Stimulated activated CD4-positive, alpha-beta T cell treated with anti-CD3 and anti-CD28 coated beads, Interleukin-1b, Interleukin-23, amount 100 ng/mL, for 48 hours (primary cell): ENCODE measurements at places on chromosomes 12 and 14.

- DNase-seq: peak; percentile 95
Observed at GRCh38 chr12:47812797-47813510, 6.7 kb downstream of the HDAC7 start.

GRCh38 chr14:76657846-76658245 lies 103.4 kb upstream of the VASH1 start:
- DNase-seq: no peak

- DNase-seq: no peak
Observed at GRCh38 chr12:52141306-52141705, 50.5 kb downstream of the KRT80 start.

DNA sequence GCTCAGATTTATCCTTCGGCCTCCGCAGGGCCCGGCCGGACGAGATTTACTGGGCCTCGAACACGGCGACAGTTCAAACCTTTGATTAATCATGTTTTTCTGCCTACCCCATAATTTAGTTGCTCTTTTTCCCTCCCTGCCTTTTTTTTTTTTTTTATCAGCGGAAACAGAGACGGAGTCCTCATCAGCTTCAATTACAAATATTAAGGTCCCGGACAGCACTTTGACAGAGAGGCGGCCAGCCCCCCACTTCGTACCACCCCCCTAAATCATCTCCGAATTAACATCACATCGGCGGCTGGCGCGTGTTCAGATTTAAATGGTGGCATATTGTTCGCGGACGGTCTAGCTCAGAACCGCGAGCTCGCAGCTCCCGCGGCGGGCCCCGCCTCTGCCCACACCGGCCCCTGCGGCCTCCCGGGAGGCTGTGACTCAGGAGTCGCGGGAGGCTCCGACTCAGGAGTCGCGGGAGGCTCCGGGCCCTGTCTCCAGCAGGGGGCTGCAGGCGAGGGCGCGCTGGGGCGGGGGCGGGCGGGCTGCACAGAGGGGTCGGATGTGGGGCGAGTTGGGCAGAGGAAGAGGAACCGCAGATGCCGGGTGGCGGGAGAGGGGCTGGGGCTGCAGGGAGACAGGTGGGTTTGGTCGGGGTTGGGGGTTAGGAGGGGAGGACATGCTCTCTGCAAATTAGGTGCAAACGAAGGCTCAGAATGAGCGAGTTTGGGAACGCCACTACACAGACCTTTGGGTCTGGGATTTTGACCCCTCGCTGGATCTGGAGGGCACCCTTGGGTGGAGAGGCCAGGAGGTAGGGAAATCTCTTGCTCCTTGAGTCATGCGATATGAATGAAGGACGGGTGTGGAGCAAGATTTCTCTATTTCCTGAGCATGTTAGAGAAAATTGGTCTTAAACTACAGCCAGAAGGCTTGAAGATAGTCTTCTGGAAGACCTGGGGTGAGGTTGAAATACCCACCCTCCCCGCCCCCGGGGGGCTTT lies 19.6 kb upstream of the ATP5MC2 start:
- DNase-seq: peak; percentile 46

GRCh38 chr14:85057221-85057620 lies 472.7 kb upstream of the FLRT2 start:
- DNase-seq: no peak

DNA sequence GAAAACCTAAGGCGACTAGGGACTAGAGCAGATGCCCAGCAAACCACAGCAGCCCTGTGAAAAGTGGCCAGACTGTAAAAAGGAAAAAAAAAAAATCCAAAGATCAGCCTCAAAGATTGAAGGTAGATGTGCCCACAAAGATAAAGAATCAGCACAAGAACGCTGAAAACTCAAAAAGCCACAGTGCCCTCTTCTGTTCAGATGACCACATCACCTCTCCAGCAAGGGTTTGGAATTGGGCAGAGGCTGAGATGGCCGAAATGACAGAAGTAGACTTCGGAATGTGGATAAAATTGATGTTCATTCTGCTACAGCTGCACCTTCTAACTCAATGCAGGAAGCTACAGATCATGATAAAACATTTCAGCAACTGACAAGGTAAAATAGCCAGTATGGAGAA lies 154.4 kb downstream of the GPHN start:
- no peak for DNase-seq
